ENCODE measurements at places on chromosomes 7 and 10. TPM values are rescaled to one million over a fixed set of nuclear protein-coding genes. Genes with fewer than 3 reads are reported as not detected.

DNA sequence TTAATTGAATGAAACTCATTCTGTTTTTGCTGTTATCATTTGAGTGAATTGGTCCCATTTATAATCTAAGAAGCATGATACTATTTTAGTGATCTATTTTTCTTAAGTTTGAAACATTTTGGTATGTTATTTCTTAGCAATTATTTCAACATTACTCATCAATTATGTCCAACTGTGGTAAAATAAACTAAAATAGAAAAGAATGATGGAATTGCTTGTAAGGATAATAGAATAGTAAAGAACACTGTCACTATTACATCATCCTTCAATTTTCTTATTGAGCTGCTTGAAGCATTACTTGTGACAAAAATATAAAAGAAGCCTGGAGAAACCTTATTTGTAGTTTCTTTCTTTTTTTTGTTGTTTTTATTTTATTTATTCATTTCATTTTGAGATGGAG, 42.4 kb downstream of the ZNF487 start:
- H3K4me3 ChIP-seq = no peak overlapping the region
- no peaks in the 10 kb centered on the region for H3K36me3 ChIP-seq
- H3K4me1 ChIP-seq = no peaks in the 10 kb centered on the region
- no peak for DNase-seq
- H3K27ac ChIP-seq = no peak overlapping the region

ACHE gene
- total RNA-seq = 1.1 TPM

SFXN4 gene
- 39.2 TPM for total RNA-seq

- DNase-seq = no peak
- H3K27me3 ChIP-seq = no peaks in the 10 kb centered on the region
- H3K4me1 ChIP-seq = no peaks in the 10 kb centered on the region
- H3K4me3 ChIP-seq = no peak overlapping the region
- no peak overlapping the region for H3K27ac ChIP-seq
These were observed 115.6 kb downstream of the ATXN7L1 start for GRCh38 chr7:105760551-105761447.

- H3K27ac ChIP-seq = no peak overlapping the region
- DNase-seq = no peak
- no peaks in the 10 kb centered on the region for H3K4me1 ChIP-seq
- no peaks in the 10 kb centered on the region for H3K36me3 ChIP-seq
These were observed 20.3 kb upstream of the GIMAP2 start for GRCh38 chr7:150665089-150665748.

DNA sequence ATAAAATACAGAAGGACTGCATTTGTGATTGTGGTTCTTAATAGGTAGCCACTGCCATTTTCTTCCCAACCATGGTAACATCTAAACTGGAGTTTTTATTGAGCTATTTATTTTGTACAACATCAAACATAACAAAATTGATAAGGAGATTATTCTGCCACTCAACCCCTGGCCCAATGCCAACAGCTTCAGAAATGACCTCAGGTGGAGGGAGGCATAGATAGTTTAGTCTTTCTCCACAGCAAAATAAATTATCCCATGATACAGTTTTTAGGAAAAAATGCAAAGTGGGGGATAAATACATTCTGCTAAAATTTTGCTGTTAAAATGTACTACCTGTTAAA, 57.6 kb downstream of the LRRTM3 start:
- no peaks in the 10 kb centered on the region for H3K36me3 ChIP-seq
- no peak for DNase-seq
- no peak overlapping the region for H3K27ac ChIP-seq
- H3K4me1 ChIP-seq = no peaks in the 10 kb centered on the region
- no peaks in the 10 kb centered on the region for H3K27me3 ChIP-seq
- H3K4me3 ChIP-seq = no peak overlapping the region

GRCh38 chr7:158014976-158015375, 572.6 kb downstream of the PTPRN2 start:
- H3K4me3 ChIP-seq = no peak overlapping the region
- H3K27me3 ChIP-seq = peaks cover 2% of the 10 kb centered on the region
- H3K4me1 ChIP-seq = peaks cover 17% of the 10 kb centered on the region
- no peak for DNase-seq
- no peak overlapping the region for H3K27ac ChIP-seq

- H3K27me3 ChIP-seq = no peaks in the 10 kb centered on the region
- H3K27ac ChIP-seq = no peak overlapping the region
These were observed 152.7 kb upstream of the PCBD1 start for GRCh38 chr10:71040846-71041605.

TUBAL3 gene
- total RNA-seq = 0.72 TPM

CDC14C gene
- total RNA-seq = not detected

GRCh38 chr10:114885443-114885842, 52.6 kb upstream of the TRUB1 start:
- no peak overlapping the region for H3K4me3 ChIP-seq
- DNase-seq = no peak
- H3K36me3 ChIP-seq = no peaks in the 10 kb centered on the region
- no peak overlapping the region for H3K27ac ChIP-seq

DNA sequence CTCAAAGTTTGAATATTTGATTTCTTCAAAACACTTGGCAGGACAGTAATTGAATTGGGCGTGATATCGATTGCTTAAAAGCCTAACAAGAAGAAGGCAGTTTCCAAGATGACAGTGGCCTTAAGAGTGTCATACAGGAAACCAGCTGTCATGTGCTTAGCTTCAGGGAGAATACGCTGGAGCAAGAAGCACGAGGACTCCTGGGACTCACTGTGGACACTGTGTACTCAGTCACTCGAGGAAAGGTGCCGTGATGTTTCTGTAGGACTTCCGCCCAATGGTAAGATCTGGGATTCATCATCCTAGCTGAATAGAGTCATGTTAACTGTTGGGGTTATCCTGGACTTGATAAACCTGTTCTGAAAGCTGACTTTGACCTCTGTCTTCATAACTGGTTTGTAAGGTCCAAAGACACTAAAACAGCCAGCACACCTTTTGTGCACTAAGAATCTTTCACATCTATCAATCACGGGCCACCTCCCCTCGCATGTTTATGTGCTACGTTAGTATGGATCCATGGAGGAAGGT, 113.5 kb downstream of the CELF2 start:
- H3K27me3 ChIP-seq = no peaks in the 10 kb centered on the region
- no peak overlapping the region for H3K4me3 ChIP-seq
- no peaks in the 10 kb centered on the region for H3K36me3 ChIP-seq
- no peak for DNase-seq
- no peak overlapping the region for H3K27ac ChIP-seq
- peaks cover 11% of the 10 kb centered on the region for H3K4me1 ChIP-seq

DNA sequence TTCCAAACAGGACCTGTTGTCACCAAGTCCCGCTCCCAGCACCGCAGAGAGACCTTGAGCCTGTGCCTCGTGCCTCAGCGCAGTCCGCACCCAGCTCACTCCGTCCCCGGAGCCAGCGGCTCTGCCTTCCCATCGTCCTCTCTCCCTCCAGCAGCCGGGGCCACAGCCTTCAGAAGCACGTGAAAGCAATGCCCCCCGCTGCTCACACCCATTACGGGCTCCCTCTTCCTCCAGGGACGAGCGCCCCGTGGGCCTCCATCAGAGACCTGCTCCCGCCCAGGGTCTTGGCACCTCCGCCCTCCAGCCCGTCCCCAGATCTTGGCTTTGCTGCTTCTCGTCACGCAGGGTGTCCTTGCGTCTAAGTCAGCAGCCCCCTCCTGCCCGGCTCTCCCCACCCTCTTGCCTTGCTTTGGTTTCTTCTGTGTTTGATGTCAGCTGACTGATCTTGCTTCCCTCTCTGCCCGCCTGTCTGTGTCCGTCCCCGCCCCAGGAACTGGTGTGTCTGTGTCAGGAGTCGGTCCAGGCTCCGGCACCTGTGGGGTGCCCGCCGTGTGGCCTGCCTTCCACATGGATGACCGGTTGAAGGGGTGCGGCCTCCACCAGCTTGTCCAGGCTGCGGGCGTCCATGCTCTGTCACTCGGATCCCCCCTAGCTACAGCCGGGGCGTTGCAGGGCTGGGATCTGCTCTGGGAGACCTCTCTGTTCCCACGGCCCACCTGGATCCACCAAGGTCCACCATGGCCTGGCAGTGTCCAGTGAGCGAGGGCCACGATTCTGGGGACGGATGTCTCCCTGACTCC, 61.9 kb downstream of the FOXL3 start:
- no peaks in the 10 kb centered on the region for H3K27me3 ChIP-seq
- no peak overlapping the region for H3K4me3 ChIP-seq
- no peaks in the 10 kb centered on the region for H3K4me1 ChIP-seq
- H3K36me3 ChIP-seq = no peaks in the 10 kb centered on the region
- DNase-seq = no peak
- H3K27ac ChIP-seq = no peak overlapping the region

RHEB gene
- total RNA-seq = 104 TPM

DNA sequence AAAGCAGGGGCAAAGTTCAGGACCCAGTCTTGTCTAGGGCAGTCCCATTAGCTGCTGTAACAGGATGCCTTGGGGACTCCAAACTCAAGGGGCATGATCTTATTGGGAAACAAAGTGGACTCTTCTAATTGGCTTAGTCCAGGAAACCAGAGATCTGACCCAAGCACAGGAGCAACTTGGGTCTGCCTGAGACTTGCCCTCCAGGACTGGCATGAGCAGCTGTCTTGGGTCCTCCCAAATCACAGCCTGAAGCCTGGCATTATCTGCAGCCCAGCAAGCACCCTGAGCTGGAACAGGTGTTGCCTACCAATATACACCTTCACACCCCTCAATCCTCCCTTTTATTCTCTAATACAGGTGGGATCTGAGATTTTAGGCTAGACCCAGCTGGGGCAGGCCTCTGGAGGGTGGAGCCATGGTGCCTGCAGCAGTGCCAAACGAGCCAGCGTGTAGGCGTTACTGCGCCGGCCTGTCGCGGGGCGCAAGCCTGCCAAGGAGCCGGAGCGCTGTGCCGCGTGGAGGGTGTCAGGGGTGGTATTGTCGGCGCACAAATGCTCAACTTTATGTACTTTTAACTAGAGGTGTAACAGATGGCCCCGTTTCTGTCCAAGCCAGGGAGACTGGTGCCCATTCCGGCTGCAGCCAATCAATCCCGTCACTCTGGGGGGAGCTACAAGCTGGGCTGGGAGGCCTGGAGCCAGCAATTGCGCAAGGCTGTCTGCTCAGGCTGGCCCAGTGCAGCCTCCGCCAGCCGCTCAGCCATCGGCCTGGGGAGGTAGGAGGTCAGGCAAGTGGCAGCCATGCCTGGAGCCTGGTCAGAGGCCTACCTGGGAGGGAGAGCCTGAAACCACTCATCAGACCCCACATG, 12.8 kb upstream of the LBX1 start:
- H3K4me3 ChIP-seq = no peak overlapping the region
- peaks cover 6% of the 10 kb centered on the region for H3K4me1 ChIP-seq
- no peak for DNase-seq
- peaks cover 94% of the 10 kb centered on the region for H3K27me3 ChIP-seq
- no peak overlapping the region for H3K27ac ChIP-seq
- H3K36me3 ChIP-seq = no peaks in the 10 kb centered on the region

DNA sequence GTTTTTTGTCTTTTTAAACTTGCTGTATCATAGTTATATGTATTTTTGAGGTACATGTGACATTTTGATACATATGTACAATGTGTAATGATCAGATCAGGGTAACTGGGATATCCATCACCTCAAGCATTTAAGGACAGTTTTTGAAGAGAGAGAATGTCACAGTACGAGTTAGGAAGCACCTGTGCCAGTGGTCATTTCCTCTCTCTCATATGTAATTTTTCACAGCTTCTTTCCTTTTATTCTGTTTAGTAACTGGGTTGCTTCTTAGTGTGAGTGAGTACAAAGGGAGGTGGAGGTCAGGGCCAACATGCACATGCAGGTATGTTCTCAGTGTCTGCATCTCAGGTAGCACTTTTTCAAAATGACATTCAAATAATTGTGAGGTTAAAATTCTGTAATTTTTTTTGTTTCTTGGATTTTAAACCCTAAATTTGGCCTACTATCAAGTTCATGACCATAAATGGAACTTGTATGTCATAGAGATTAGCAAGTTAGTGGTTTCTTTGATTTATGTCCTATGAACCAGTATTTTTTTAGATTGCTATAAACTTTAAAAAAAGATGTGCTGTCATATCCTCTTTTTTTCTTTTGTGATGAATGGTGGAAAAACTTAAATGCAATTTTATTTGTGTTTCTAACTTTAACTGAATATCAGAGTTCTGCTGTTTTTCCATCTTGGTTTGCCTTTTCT, 42.7 kb downstream of the SNX10 start:
- H3K4me3 ChIP-seq = no peak overlapping the region
- no peak overlapping the region for H3K27ac ChIP-seq
- no peaks in the 10 kb centered on the region for H3K27me3 ChIP-seq

PRR15 gene
- not detected for total RNA-seq

DNA sequence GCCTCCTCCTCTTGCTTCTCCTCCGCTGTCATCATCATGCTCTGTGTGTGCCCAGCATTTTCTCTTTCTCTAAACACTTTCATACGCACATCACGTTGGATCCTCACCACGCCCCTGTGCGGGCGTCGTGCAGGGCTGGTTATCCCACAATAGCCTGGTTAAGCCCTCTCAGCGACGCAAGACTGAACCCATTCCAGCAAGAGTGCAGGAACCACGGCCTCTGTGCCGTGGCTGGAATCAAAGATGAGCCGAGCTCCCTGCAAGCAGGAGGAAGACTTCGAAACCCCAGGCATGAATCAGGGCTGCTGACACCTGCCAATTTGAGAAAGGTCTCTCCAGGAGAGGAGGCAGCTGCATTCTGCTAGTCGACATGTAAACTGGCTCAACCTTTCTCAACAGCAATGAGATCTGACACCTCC, 74.8 kb upstream of the FOXK1 start:
- H3K27ac ChIP-seq = no peak overlapping the region
- H3K4me3 ChIP-seq = no peak overlapping the region
- DNase-seq = no peak
- no peaks in the 10 kb centered on the region for H3K36me3 ChIP-seq
- H3K4me1 ChIP-seq = no peaks in the 10 kb centered on the region

DNA sequence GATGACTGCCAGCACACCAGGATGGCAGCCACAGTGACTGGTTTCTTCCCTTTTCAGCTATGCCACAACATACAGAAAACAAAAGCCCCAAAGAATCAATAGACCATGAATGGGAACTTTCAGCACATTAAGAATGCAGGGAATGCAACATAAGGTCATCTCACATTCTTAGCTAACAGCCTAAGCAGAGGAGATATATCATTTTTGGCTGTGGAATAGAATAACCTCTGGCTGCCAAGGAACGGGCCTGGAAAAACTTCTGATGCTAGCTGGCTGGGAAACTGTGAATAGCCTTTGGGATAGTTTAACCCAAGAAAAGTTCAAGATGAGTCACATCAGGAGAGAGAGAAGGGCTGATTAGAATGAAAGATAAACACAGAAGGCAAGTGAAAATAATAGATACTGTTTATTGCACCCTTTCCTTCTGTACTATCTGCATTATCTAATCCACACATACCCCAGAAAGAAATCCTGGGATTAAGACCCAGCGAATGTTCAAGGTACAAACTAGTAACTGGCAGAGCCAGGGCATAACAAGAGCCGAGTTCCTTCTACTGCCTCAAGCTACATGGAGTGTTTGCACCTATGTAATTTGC, 169.2 kb downstream of the SEMA3A start:
- H3K27me3 ChIP-seq = no peaks in the 10 kb centered on the region
- H3K27ac ChIP-seq = peak overlapping the region; percentile 36
- H3K4me3 ChIP-seq = no peak overlapping the region
- no peak for DNase-seq
- H3K36me3 ChIP-seq = no peaks in the 10 kb centered on the region
